ENCODE measurements at places on chromosomes 3 and 15. TPM values are rescaled to one million over a fixed set of nuclear protein-coding genes. Genes with fewer than 3 reads are reported as not detected.

AP3B2 gene
- 1.2 TPM for total RNA-seq

PLOD2 gene
- 76.7 TPM for total RNA-seq

CLDN18 gene
- not detected for total RNA-seq

MELTF gene
- total RNA-seq, result 3.6 TPM

CHST13 gene
- not detected for total RNA-seq

COL8A1 gene
- total RNA-seq, result 39.6 TPM

HTR3E gene
- not detected for total RNA-seq

TRAT1 gene
- total RNA-seq, result not detected

IMPG2 gene
- total RNA-seq, result 1.1 TPM

UPK1B gene
- not detected for total RNA-seq

WDR93 gene
- 1.1 TPM for total RNA-seq

DNAJC19 gene
- total RNA-seq, result 89.2 TPM

ZNF80 gene
- not detected for total RNA-seq

DGKG gene
- 30.7 TPM for total RNA-seq

FANCD2OS gene
- not detected for total RNA-seq

POPDC2 gene
- total RNA-seq, result 181 TPM

CPEB1 gene
- total RNA-seq, result 13.2 TPM

ISY1 gene
- 26.0 TPM for total RNA-seq

GATA2 gene
- 6.6 TPM for total RNA-seq

PARP15 gene
- total RNA-seq, result 1.1 TPM

RPSA gene
- 1,024 TPM for total RNA-seq

SLC7A14 gene
- 0.82 TPM for total RNA-seq

XCR1 gene
- total RNA-seq, result not detected

P2RY1 gene
- 27.4 TPM for total RNA-seq

MEIS2 gene
- total RNA-seq, result 85.0 TPM

CAMK1 gene
- total RNA-seq, result 55.9 TPM

NR1I2 gene
- total RNA-seq, result not detected

MKRN3 gene
- 2.1 TPM for total RNA-seq

RAD51 gene
- total RNA-seq, result not detected

PGBD4 gene
- total RNA-seq, result 1.4 TPM

MEF2A gene
- total RNA-seq, result 80.6 TPM

ZNF774 gene
- total RNA-seq, result 2.3 TPM

TM6SF1 gene
- 2.6 TPM for total RNA-seq

SRP14 gene
- 378 TPM for total RNA-seq

DBR1 gene
- total RNA-seq, result 15.1 TPM

LIPH gene
- total RNA-seq, result not detected

SLC38A3 gene
- total RNA-seq, result not detected

GOLGA6L26 gene
- not detected for total RNA-seq

PROS1 gene
- 19.9 TPM for total RNA-seq

OR5K2 gene
- total RNA-seq, result not detected

CD200R1 gene
- total RNA-seq, result 2.5 TPM

TP63 gene
- not detected for total RNA-seq

FSIP1 gene
- 1.4 TPM for total RNA-seq

IGDCC3 gene
- total RNA-seq, result 0.41 TPM

PTPN9 gene
- total RNA-seq, result 21.0 TPM

RPL35A gene
- 1,719 TPM for total RNA-seq

UBE2Q2 gene
- total RNA-seq, result 98.6 TPM

C3orf62 gene
- 2.5 TPM for total RNA-seq

IL5RA gene
- total RNA-seq, result 0.49 TPM

IRAK2 gene
- 1.1 TPM for total RNA-seq

SMARCC1 gene
- 46.3 TPM for total RNA-seq

MEGF11 gene
- not detected for total RNA-seq

B3GNT5 gene
- total RNA-seq, result 4.2 TPM

GOLGA8B gene
- 102 TPM for total RNA-seq

SLC27A2 gene
- 0.36 TPM for total RNA-seq

SH2D7 gene
- total RNA-seq, result not detected

SCAMP5 gene
- 1.9 TPM for total RNA-seq

Measured in sigmoid colon (tissue), 7 donors.